Endothelial cell (in vitro differentiated cells): ENCODE measurements at places on chromosomes 7 and 10.

GRCh38 chr7:143041346-143041745 is 10.8 kb upstream of the OR6V1 start:
- H3K27ac ChIP-seq, result no peak overlapping the region
- no peak overlapping the region for H3K4me3 ChIP-seq
- peaks cover 3% of the 10 kb centered on the region for H3K27me3 ChIP-seq
- peaks cover 4% of the 10 kb centered on the region for H3K4me1 ChIP-seq
- no peak for DNase-seq

GRCh38 chr7:42991024-42991423 is 58.8 kb downstream of the MRPL32 start:
- H3K4me1 ChIP-seq, result no peaks in the 10 kb centered on the region
- no peaks in the 10 kb centered on the region for H3K36me3 ChIP-seq
- no peak for DNase-seq
- no peaks in the 10 kb centered on the region for H3K27me3 ChIP-seq
- H3K27ac ChIP-seq, result no peak overlapping the region

DNA sequence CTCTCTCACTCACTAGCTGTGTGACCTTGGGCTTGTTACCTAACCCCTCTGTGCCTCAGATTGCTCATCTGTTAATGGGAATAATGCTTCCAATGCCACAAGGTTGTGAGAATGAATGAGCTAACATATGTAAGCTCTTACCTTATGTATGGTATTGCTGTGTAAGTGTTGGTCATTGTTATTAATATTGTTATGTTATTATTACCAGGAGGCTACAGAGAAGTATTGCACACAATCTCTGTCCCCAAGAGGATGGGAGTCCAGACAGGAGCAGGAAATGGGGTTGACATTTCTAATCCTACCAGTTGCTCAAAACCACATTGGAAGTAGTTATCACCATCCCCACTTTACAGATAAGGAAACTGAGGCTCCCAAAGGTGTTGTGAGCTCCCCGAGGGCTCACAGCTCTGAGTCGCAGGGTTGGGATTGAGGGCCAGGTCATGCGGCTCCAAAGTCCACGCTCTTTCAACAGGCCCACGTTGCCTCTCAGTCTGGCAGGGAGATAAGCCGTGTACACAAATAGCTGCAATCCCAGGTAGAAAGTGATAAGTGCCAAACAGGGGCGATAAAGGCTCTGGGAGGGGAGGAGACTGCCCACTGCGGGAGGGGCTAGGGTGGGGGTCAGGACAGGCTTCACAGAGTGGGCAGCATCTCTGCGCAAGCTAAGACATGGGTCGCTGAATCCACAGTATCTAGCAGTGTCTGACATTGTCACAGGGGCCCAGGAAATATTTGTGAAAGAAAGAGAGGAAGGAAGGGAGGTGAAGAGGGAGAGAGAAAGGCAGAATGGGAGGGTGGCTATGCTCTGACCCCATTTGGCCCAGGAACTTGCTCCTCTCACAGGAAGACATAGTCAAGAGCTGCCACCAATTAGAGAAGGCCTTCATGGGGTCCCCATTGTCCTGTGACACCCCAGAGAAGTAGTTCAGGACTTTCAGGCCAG is 9.6 kb upstream of the ZMIZ1 start:
- H3K36me3 ChIP-seq, result no peaks in the 10 kb centered on the region
- H3K4me1 ChIP-seq, result peaks cover 22% of the 10 kb centered on the region
- no peak overlapping the region for H3K27ac ChIP-seq
- no peak overlapping the region for H3K4me3 ChIP-seq

DNA sequence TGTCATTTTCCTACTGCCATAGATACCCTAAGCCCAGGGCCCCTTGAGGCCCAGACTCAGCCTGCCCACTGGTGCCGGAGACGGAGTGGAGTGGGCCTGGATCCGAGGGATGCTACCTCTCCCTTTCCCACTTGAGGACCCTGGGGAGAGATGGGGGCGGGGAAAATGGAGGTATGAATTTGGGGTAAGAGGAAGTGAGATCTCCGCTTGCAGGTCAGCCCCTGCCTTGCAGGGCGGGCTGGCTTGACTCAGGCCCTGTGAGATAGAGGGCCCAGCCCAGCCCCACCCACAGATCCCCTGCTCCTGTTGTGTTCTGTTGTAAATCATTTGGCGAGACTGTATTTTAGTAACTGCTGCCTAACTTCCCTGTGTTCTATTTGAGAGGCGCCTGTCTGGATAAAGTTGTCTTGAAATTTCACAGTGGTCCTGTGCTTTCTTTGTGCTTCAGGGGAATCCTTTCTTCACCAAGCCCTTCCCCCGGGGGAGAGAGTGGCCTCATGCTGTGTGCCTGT is 13.2 kb downstream of the YKT6 start:
- no peak overlapping the region for H3K4me3 ChIP-seq
- peaks cover 15% of the 10 kb centered on the region for H3K4me1 ChIP-seq

DNA sequence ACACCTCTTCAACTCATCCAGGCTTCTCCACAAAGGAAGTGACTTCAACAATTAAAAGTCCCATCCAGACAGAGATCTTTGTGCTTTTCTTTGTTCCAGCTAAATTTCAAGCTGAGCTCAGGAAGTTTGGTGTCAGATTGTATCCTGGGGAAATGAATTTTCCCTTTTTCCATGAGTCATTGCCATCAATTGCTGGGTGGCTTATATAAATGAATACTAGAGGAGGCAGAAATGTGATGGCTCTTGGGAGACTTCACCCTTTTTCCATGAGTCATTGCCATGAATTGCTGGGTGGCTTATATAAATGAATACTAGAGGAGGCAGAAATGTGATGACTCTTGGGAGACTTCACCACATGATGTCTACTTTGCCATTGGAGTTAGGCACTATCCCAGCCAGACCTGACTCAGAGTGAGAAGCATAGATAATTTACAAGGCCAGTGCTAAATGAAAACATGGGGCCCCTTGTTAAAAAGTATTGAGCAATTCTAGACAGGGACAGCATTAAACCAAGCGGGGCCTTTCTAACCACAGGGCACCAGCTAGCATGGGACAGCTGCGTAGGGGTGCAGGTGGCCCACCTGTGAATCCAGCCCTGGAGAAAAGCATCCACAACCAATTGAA is 339.2 kb upstream of the PODXL start:
- H3K27ac ChIP-seq, result peak overlapping the region; percentile 59
- H3K36me3 ChIP-seq, result no peaks in the 10 kb centered on the region
- H3K4me1 ChIP-seq, result peaks cover 38% of the 10 kb centered on the region
- no peak overlapping the region for H3K4me3 ChIP-seq

GRCh38 chr7:3063016-3063753 is 19.5 kb upstream of the CARD11 start:
- no peak overlapping the region for H3K4me3 ChIP-seq
- H3K27me3 ChIP-seq, result no peaks in the 10 kb centered on the region
- DNase-seq, result no peak
- no peaks in the 10 kb centered on the region for H3K4me1 ChIP-seq
- H3K36me3 ChIP-seq, result no peaks in the 10 kb centered on the region

GRCh38 chr10:120456626-120457430 is at the start of gene PLPP4:
PLPP4 (plus strand) TSS chr10:120457227; CDS start chr10:120457306, 79 bp downstream.
- H3K4me1 ChIP-seq, result peaks cover 12% of the 10 kb centered on the region
- H3K4me3 ChIP-seq, result peak within 1 kb of the TSS; percentile 91
- no peaks in the 10 kb centered on the region for H3K36me3 ChIP-seq
- H3K27ac ChIP-seq, result no peak within 1 kb of the TSS

DNA sequence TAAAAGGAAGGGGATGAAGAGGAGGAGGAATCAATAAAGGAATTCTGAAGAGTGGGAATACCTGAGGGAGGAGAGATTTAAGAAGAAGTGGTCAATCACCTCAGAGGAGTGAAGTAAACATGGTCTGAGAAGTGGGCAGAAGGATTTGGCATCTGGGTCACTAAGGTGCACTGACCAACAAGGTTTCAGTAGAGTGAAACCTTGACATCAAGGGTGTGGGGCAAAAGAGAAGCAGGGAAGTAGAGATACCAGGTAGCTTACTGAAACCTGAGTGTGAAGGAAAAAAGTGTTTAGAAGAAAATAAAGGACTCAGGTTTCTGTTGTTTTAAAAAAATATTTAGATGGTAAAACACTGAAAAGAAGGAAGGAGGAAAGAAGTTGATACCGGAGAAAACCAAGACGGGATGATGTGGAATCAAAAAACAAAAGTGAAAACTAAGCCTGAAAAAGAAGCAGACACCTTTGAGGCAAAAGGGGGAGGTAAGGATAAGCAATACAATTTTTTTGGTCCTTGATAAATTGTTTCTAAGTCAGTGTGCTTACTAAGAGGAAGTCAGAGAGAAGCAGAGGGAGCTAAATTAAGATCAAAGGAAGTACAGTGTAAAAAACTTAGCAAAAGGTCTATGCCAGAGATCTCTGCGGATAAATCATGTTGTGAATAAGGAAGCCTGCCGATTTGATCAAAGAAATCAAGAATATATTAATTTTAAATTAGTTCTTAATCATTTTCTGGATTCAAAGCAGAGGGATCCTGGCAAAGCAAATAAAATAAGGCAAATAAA is 137.2 kb upstream of the GPR22 start:
- H3K4me3 ChIP-seq, result no peak overlapping the region
- H3K4me1 ChIP-seq, result peaks cover 5% of the 10 kb centered on the region
- no peaks in the 10 kb centered on the region for H3K36me3 ChIP-seq
- peaks cover 3% of the 10 kb centered on the region for H3K27me3 ChIP-seq
- DNase-seq, result no peak
- H3K27ac ChIP-seq, result no peak overlapping the region

GRCh38 chr7:64632029-64632428 is 33.9 kb upstream of the ZNF107 start:
- DNase-seq, result no peak
- no peak overlapping the region for H3K4me3 ChIP-seq
- no peaks in the 10 kb centered on the region for H3K4me1 ChIP-seq

GRCh38 chr10:28680358-28680752 is 3.0 kb downstream of the BAMBI start:
- peaks cover 12% of the 10 kb centered on the region for H3K36me3 ChIP-seq
- H3K4me3 ChIP-seq, result peak overlapping the region; percentile 97
- DNase-seq, result no peak
- H3K27ac ChIP-seq, result no peak overlapping the region
- peaks cover 40% of the 10 kb centered on the region for H3K4me1 ChIP-seq
- H3K27me3 ChIP-seq, result peaks cover 6% of the 10 kb centered on the region

DNA sequence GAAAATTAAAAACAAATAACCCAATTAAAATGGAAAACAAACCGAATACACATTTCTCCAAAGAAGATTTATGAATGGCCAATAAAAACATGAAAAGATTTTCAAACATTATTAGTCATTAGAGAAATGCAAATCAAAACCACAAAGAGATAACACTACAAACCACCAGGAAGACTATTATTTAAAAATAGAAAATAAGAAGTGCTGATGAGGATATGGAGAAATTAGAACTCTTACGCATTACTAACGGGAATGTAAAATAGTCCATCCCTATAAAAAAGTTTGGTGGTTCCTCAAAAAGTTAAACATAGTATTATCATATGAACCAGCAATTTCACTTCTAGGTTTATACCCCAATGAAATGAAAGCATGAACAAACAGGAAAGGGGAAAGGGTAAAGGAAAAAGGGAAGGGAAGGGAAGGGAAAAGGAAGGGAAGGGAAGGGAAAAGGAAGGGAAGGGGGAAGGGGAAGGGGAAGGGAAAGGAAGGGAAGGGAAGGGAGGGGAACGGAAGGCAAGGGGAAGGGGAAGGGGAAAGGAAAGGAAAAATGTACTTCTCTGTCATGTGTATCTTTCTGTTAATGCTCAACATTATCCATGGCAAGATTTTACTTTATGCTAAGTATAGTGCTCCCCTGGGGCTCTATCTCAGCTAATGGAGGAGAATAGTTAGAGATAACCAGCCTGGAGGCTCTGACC is 125.3 kb upstream of the RSU1 start:
- peaks cover 4% of the 10 kb centered on the region for H3K27me3 ChIP-seq
- H3K4me1 ChIP-seq, result peaks cover 15% of the 10 kb centered on the region
- no peak for DNase-seq
- no peak overlapping the region for H3K4me3 ChIP-seq
- peaks cover 4% of the 10 kb centered on the region for H3K36me3 ChIP-seq
- H3K27ac ChIP-seq, result peak overlapping the region; percentile 25

GRCh38 chr10:97836446-97836845 is 13.2 kb upstream of the GOLGA7B start:
- no peaks in the 10 kb centered on the region for H3K36me3 ChIP-seq
- H3K27me3 ChIP-seq, result peaks cover 5% of the 10 kb centered on the region
- no peak overlapping the region for H3K4me3 ChIP-seq
- peaks cover 6% of the 10 kb centered on the region for H3K4me1 ChIP-seq

GRCh38 chr7:95871075-95871848 is 98.9 kb downstream of the DYNC1I1 start:
- peaks cover 2% of the 10 kb centered on the region for H3K27me3 ChIP-seq
- no peaks in the 10 kb centered on the region for H3K36me3 ChIP-seq
- no peak overlapping the region for H3K4me3 ChIP-seq
- peak; percentile 54 for DNase-seq
- peaks cover 5% of the 10 kb centered on the region for H3K4me1 ChIP-seq

- H3K4me3 ChIP-seq, result no peak overlapping the region
- H3K36me3 ChIP-seq, result no peaks in the 10 kb centered on the region
- peaks cover 9% of the 10 kb centered on the region for H3K4me1 ChIP-seq
- H3K27me3 ChIP-seq, result no peaks in the 10 kb centered on the region
Measured at GRCh38 chr7:136919820-136920219, 51.4 kb downstream of the CHRM2 start.

- no peak for DNase-seq
- H3K36me3 ChIP-seq, result no peaks in the 10 kb centered on the region
- H3K27me3 ChIP-seq, result no peaks in the 10 kb centered on the region
- H3K4me1 ChIP-seq, result peaks cover 10% of the 10 kb centered on the region
Measured at GRCh38 chr10:86824151-86824550, 67.7 kb downstream of the BMPR1A start.

GRCh38 chr7:497946-498655 is 21.5 kb downstream of the PDGFA start:
- no peak for DNase-seq
- no peaks in the 10 kb centered on the region for H3K4me1 ChIP-seq
- H3K27ac ChIP-seq, result no peak overlapping the region
- H3K36me3 ChIP-seq, result no peaks in the 10 kb centered on the region
- H3K27me3 ChIP-seq, result peaks cover 7% of the 10 kb centered on the region
- H3K4me3 ChIP-seq, result no peak overlapping the region

DNA sequence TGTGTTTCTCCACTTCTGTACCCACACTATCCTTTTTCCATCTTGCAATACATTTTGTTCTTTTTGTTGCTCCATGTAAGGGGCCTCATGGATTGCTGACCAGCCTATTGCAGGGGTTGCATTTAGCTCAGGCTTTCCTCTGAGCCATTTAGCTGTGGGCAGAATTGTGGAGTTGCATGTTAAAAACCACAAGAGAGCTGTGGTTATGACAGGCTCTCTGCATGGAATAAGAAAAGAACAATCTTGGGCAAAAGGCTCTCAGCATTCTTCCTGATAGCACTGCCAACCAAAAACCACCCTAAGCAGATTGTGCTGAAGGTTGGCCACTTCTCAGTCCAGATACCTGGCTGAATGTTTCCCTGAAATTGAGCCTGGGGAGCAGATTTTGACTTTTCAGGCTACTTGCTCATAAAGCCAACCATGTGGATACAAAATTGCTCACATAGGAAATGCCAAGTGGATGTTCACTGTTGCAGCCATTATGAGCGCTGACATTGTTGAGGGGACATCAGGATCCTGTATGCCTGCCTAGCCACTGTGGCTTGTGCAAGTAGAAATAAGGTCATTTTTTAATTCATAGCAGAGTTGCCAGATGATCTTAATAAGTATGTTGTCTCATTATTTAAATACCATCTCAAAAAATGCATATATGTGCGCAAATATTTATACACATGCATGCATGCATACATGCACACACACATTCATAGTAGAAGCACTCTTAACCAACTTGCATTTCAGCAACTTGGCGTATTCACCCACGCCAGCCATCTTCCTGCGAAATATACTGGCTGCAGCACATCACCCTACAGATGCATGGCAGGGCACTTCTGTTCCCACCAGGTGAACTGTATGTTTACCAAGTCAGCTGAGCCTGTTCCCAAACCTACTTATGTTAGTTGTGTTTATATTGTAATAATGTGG is 695.4 kb downstream of the LRMDA start:
- no peak overlapping the region for H3K4me3 ChIP-seq
- no peaks in the 10 kb centered on the region for H3K27me3 ChIP-seq
- H3K36me3 ChIP-seq, result no peaks in the 10 kb centered on the region
- no peak for DNase-seq
- no peaks in the 10 kb centered on the region for H3K4me1 ChIP-seq
